ENCODE measurements at places on chromosomes 11 and 22. TPM values are rescaled to one million over a fixed set of nuclear protein-coding genes. Genes with fewer than 3 reads are reported as not detected.
A peak's percentile ranks its signal among the peaks of the same experiment; 100 is the strongest.

SCUBE2 gene
- total RNA-seq: 2.7 TPM

CYB5R2 gene
- total RNA-seq: 9.1 TPM

TMEM179B gene
- 37.4 TPM for total RNA-seq

KCNK4 gene
- 0.29 TPM for total RNA-seq

CDHR5 gene
- not detected for total RNA-seq

POTEH gene
- under 0.01 TPM for total RNA-seq

DNA sequence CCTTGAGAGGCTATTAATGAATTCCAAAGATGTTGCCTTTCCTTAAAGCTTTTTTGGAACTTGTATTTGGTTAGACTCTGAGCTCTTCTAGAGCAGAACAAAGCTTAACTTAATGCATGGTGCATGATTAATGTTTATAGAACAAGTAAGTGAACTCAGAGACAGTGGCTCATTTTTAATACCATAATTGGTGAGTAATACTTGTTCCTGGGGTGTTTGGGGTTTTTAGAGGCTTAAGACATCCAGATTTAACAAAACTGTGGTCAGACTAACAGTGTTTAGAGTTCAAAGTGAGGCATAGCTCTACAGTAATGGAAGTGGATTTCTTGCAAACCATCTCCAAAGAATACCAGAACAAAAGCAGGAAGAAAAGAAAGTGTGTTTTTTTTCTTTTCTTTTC lies 73.7 kb upstream of the CTSC start:
- no peak overlapping the region for H3K4me3 ChIP-seq
- peak; percentile 22 for DNase-seq
- no peaks in the 10 kb centered on the region for H3K36me3 ChIP-seq
- no peak overlapping the region for H3K27ac ChIP-seq
- peaks cover 32% of the 10 kb centered on the region for H3K27me3 ChIP-seq

GRCh38 chr11:23851216-23851615 lies 645.6 kb upstream of the LUZP2 start:
- no peaks in the 10 kb centered on the region for H3K36me3 ChIP-seq
- H3K27ac ChIP-seq: no peak overlapping the region
- no peak overlapping the region for H3K4me3 ChIP-seq

DNA sequence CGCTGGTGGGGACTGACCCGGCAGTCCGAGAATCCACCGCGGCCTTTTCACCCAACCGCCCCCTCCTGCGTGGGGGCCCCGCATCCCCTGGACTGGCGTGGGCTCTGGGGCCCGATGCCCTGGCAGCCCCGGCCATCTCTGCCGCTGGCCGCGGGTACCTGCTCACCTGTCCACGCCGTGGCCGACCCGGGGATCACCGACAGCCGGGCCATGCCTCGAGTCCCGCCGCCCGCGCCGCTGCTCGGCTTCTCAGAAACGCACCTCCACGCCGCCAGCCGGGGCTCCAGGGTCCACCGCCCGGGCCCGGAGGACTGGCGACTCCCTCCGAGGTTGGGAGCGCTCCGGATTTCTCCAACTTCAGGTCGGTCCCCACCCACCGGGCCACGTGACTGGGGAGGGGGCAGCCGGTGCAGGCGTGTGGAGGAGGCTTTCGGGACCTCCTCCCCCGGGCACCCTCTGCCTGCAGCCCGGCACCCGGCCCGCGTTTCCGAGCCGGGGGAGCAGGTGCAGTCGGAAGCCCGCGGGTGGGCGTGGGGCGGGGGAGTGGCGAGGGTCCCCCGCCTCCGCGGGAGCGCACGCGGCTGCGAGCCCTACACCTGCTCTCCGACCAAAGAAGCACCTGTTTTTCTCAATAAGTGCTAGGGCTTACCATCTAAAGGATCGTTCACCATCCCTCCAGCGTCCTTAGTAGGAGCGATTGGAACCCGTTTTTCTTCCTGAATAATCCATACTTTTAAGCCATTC lies 554 bp upstream of the NRIP3 start:
- H3K27me3 ChIP-seq: peaks cover 33% of the 10 kb centered on the region
- H3K36me3 ChIP-seq: no peaks in the 10 kb centered on the region
- no peak for DNase-seq
- no peak overlapping the region for H3K27ac ChIP-seq
- peaks cover 30% of the 10 kb centered on the region for H3K4me1 ChIP-seq

DNA sequence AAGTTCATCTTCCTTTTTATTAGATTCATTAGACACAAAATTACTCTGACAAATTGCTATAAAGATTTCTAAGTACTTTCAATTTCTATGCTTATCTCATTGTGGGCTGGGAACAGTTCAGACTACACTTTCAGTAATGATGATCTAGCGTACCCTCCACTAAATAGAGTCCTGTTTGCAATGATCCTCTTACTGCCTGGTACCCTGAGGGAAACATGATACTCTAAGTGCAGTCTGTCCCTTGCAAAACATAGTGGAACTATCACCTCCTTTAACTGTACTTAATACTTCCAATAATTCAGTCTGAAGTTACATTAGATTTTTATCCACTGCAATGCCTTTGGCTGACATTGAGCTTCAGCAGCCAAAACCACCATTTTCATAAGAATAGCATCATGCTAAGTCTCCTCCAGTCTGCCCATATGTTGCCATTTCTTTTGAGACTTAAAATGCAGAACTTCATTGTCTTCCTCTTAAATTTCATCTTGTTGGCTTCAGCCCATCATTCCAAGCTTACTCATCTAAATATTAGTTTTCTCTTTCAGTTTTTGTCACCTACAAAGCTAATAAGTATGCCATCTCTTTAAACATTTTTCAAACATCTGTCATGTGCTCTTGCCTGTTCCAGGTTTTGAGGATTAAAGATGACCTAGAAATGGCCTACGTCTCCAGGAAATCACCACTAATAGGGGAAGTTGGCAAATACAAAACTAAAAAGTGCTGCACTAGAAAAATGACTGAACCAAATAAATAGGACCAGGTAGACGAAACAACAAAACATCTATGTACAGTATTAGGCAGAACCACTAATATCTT lies 55.5 kb downstream of the PAK1 start:
- H3K4me3 ChIP-seq: no peak overlapping the region
- no peaks in the 10 kb centered on the region for H3K4me1 ChIP-seq
- no peaks in the 10 kb centered on the region for H3K36me3 ChIP-seq
- H3K27me3 ChIP-seq: no peaks in the 10 kb centered on the region
- H3K27ac ChIP-seq: no peak overlapping the region
- DNase-seq: no peak

GRCh38 chr22:29524442-29525191 lies 28.9 kb downstream of the THOC5 start:
- peaks cover 11% of the 10 kb centered on the region for H3K4me1 ChIP-seq
- no peaks in the 10 kb centered on the region for H3K27me3 ChIP-seq
- peaks cover 75% of the 10 kb centered on the region for H3K36me3 ChIP-seq
- DNase-seq: no peak
- H3K27ac ChIP-seq: no peak overlapping the region

- no peaks in the 10 kb centered on the region for H3K27me3 ChIP-seq
- DNase-seq: peak; percentile 93
These were observed 53.4 kb upstream of the CCND1 start for GRCh38 chr11:69587454-69588090.

GRCh38 chr11:2139123-2139521 lies at the start of gene IGF2:
Gene IGF2 (minus strand): TSS chr11:2139389. CDS start chr11:2135523, 3,866 bp downstream.
- DNase-seq: no peak
- H3K4me1 ChIP-seq: peaks cover 11% of the 10 kb centered on the region
- no peak within 1 kb of the TSS for H3K27ac ChIP-seq
- peaks cover 70% of the 10 kb centered on the region for H3K27me3 ChIP-seq
- peak within 1 kb of the TSS; percentile 37 for H3K4me3 ChIP-seq

DNA sequence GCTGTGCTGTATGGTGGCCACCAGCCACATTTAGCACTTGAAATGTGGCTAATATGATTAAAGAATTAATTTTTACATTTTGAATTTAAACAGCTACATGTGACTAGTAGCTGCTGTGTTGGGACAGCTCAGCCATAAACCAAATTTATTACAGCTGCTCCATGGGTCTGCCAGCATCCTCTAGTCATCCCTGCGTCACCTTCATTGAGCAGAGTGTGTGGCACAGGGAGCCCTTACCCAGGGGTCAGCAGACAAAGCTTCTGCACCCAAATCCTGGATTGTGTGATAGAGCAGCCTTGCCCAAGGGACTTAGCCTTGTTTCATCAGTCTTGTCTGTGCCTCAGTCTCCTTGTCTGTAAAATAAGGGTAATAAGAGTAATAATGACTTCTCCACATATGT lies 19.4 kb upstream of the ACCSL start:
- H3K36me3 ChIP-seq: no peaks in the 10 kb centered on the region
- peaks cover 36% of the 10 kb centered on the region for H3K4me1 ChIP-seq
- H3K27me3 ChIP-seq: no peaks in the 10 kb centered on the region
- H3K27ac ChIP-seq: no peak overlapping the region
- no peak overlapping the region for H3K4me3 ChIP-seq
- no peak for DNase-seq

- H3K27me3 ChIP-seq: peaks cover 3% of the 10 kb centered on the region
- H3K27ac ChIP-seq: no peak overlapping the region
- no peak overlapping the region for H3K4me3 ChIP-seq
- H3K36me3 ChIP-seq: no peaks in the 10 kb centered on the region
These were observed 28.5 kb upstream of the DDX6 start for GRCh38 chr11:118819334-118820024.

GRCh38 chr11:60942970-60943565 lies 8.9 kb downstream of the SLC15A3 start:
- DNase-seq: no peak
- no peaks in the 10 kb centered on the region for H3K4me1 ChIP-seq
- H3K4me3 ChIP-seq: no peak overlapping the region

- no peaks in the 10 kb centered on the region for H3K4me1 ChIP-seq
- no peaks in the 10 kb centered on the region for H3K27me3 ChIP-seq
- H3K27ac ChIP-seq: no peak overlapping the region
- no peak overlapping the region for H3K4me3 ChIP-seq
- DNase-seq: no peak
- H3K36me3 ChIP-seq: no peaks in the 10 kb centered on the region
These were observed 8.0 kb downstream of the GLB1L2 start for GRCh38 chr11:134339756-134340155.

DNA sequence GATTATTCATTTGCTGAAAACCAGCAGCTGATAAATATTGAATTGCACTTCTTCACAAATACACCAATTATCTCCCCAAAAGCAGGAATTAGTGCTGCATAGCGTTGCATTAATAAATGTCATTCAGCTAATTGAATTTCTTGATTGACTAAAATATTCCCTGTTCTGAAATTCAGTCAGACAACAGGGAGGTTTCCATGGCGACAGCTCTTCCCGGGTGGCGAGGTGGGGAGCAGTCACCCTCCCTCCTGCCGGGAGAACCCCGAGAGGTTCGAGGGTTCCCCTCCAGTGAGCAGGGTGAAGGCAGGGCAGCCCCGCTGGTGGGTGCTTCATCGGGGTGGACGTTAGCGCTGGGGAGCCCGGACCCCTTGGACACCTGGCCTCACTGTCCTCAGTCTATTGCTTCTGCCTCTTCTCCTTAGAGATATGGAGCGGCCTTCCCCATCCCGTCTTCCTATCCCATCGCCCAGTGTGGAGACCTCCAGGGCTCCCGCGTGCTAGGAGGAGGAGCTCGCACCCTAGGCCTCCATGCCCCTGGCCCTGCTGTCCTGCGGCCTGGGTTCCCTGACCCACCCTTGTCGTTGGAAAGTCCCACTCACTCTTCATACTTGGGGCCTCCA lies 983.5 kb downstream of the BRD1 start:
- no peak overlapping the region for H3K4me3 ChIP-seq
- H3K4me1 ChIP-seq: no peaks in the 10 kb centered on the region
- no peaks in the 10 kb centered on the region for H3K36me3 ChIP-seq
- no peaks in the 10 kb centered on the region for H3K27me3 ChIP-seq
- H3K27ac ChIP-seq: no peak overlapping the region

GRCh38 chr11:36195496-36196354 lies 93.5 kb downstream of the COMMD9 start:
- H3K4me1 ChIP-seq: no peaks in the 10 kb centered on the region
- no peak for DNase-seq
- H3K4me3 ChIP-seq: no peak overlapping the region
- H3K27ac ChIP-seq: no peak overlapping the region
- no peaks in the 10 kb centered on the region for H3K27me3 ChIP-seq

GRCh38 chr22:39292031-39292462 lies 27.4 kb downstream of the RPL3 start:
- H3K4me3 ChIP-seq: peak overlapping the region; percentile 19
- H3K27me3 ChIP-seq: no peaks in the 10 kb centered on the region
- peaks cover 9% of the 10 kb centered on the region for H3K4me1 ChIP-seq
- no peak for DNase-seq
- H3K36me3 ChIP-seq: no peaks in the 10 kb centered on the region

DNA sequence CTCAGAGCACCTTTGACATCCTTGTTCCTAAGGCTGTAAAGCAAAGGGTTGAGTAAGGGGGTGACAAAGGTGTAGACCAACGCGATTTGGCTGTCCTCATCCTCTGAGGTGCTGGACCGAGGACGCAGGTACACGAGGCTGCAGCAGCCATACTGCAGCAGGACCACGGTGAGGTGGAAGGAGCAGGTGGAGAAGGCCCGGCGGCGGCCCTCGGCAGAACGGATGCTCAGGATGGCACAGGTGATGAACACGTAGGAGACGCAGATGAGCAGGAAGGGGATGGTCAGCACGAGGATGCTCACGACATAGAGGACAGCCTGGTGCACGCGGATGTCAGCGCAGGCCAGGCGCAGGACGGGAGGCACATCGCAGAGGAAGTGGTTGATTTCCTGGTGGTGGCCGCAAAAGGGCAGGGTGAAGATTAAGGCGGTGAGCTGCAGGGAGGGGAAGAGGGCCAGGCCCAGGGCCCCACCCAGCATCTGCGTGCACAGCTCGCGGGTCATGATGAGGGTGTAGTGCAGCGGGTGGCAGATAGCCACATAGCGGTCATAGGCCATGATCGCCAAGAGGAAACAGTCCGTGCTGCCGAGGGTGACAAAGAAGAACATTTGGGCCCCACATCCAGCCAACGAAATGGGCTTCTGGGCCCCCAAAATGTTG lies 632 bp downstream of the OR10Q1 start:
- H3K4me3 ChIP-seq: no peak overlapping the region
- H3K27ac ChIP-seq: no peak overlapping the region
- no peaks in the 10 kb centered on the region for H3K4me1 ChIP-seq
- no peaks in the 10 kb centered on the region for H3K27me3 ChIP-seq

DNA sequence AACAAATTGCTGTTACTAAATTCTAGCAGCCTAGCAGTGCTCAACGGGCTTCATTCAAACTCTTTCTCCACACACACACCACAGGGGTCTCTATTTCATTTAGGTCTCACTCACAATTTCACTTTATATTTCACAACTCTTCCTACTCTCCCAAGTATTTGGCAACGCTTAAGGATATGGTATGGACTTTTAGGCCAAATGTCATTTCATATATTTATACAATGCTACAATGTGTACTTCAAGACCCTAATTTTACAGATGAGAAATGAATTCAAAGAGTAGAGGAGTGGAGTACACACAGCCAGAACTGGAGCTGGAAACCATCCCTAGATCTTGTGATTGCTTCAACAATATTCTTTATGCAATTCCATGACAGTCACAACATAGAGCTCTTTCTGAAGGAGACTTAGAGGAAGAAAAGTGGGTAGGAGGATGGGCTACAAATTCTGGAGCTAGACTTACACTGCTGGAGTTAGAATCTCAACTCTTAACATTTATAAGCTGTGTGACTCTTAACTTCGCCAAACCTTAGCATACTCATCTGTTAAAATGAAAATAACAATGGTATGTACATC lies 2.5 kb upstream of the MS4A13 start:
- no peaks in the 10 kb centered on the region for H3K36me3 ChIP-seq
- H3K27ac ChIP-seq: no peak overlapping the region
- H3K27me3 ChIP-seq: no peaks in the 10 kb centered on the region
- no peaks in the 10 kb centered on the region for H3K4me1 ChIP-seq

- peaks cover 7% of the 10 kb centered on the region for H3K36me3 ChIP-seq
- no peaks in the 10 kb centered on the region for H3K27me3 ChIP-seq
- peaks cover 32% of the 10 kb centered on the region for H3K4me1 ChIP-seq
- H3K4me3 ChIP-seq: peak overlapping the region; percentile 95
- DNase-seq: no peak
These were observed 2.0 kb downstream of the ATXN10 start for GRCh38 chr22:45673482-45674175.

GRCh38 chr11:133982876-133983275 lies 26.1 kb upstream of the IGSF9B start:
- H3K4me1 ChIP-seq: no peaks in the 10 kb centered on the region
- DNase-seq: no peak
- H3K27ac ChIP-seq: no peak overlapping the region
- H3K27me3 ChIP-seq: no peaks in the 10 kb centered on the region
